Left ventricle myocardium inferior (tissue), 1 donor: ENCODE measurements at places on chromosomes 16 and 17. TPM values are rescaled to one million over a fixed set of nuclear protein-coding genes. Genes with fewer than 3 reads are reported as not detected.

DNA sequence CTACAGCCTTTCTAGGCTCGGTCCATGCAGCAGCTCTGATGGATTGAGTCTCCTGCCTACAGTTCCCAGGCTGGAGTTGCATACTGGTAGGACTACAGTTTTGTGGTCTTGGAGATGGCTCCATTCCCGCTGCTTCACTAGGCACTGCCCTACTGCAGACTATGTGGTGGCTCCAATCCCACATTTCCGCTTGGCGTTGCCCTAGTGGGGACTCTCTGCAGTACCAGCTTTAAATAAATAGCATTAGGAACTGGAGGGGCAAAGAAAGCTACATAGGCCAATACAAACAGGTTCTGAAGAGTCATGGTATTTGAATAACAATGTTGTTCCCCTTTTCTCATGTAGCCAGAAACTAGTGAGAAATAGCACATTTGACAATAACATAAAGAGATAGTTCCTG lies 5.4 kb upstream of the GOSR2 start:
- H3K36me3 ChIP-seq, result no peaks in the 10 kb centered on the region
- no peaks in the 10 kb centered on the region for H3K27me3 ChIP-seq
- no peak overlapping the region for H3K27ac ChIP-seq
- H3K4me3 ChIP-seq, result no peak overlapping the region
- H3K4me1 ChIP-seq, result peaks cover 4% of the 10 kb centered on the region

DNA sequence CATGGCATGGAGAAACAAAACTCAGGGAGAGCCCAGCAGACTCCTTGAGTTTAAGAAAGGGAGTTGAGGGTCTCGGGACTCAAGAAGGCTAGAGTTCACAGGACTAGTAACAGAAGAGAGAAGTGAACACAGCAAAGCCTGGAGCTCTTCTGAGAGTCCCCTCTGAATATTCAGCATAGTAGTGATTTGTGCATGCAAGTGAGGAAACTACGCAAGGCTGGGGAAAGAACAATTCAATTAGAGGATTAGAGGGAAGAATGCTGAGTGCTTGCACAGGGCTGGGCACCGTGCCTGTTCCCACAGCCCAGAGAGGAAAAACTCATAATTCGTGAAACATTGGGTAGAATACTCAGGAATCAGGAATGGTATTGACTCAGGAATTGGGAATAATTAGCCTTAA lies 540.0 kb upstream of the SALL1 start:
- H3K4me1 ChIP-seq, result no peaks in the 10 kb centered on the region
- DNase-seq, result no peak
- no peaks in the 10 kb centered on the region for H3K27me3 ChIP-seq
- H3K36me3 ChIP-seq, result no peaks in the 10 kb centered on the region

GRCh38 chr16:50050802-50051201 lies 15.0 kb upstream of the HEATR3 start:
- H3K36me3 ChIP-seq, result no peaks in the 10 kb centered on the region
- no peak overlapping the region for H3K4me3 ChIP-seq
- H3K27me3 ChIP-seq, result peaks cover 15% of the 10 kb centered on the region
- H3K27ac ChIP-seq, result no peak overlapping the region
- H3K4me1 ChIP-seq, result no peaks in the 10 kb centered on the region
- no peak for DNase-seq

GRCh38 chr17:57987581-57988300 lies at the start of gene VEZF1:
Gene VEZF1, minus strand, starts transcription at chr17:57988254. Its CDS starts 143 bp downstream, at chr17:57988111.
- DNase-seq, result peak; percentile 82
- H3K27me3 ChIP-seq, result no peaks in the 10 kb centered on the region
- H3K36me3 ChIP-seq, result peaks cover 5% of the 10 kb centered on the region
- H3K27ac ChIP-seq, result peak within 1 kb of the TSS; percentile 99

GRCh38 chr17:36602924-36603384 lies 1.6 kb downstream of the MRM1 start:
- H3K27ac ChIP-seq, result no peak overlapping the region
- peaks cover 37% of the 10 kb centered on the region for H3K4me1 ChIP-seq
- H3K4me3 ChIP-seq, result peak overlapping the region; percentile 89
- DNase-seq, result no peak

GRCh38 chr17:74119965-74120364 lies 83.5 kb upstream of the RPL38 start:
- H3K27me3 ChIP-seq, result peaks cover 90% of the 10 kb centered on the region
- no peak overlapping the region for H3K27ac ChIP-seq
- DNase-seq, result no peak
- H3K4me3 ChIP-seq, result no peak overlapping the region
- H3K36me3 ChIP-seq, result no peaks in the 10 kb centered on the region
- no peaks in the 10 kb centered on the region for H3K4me1 ChIP-seq

DNA sequence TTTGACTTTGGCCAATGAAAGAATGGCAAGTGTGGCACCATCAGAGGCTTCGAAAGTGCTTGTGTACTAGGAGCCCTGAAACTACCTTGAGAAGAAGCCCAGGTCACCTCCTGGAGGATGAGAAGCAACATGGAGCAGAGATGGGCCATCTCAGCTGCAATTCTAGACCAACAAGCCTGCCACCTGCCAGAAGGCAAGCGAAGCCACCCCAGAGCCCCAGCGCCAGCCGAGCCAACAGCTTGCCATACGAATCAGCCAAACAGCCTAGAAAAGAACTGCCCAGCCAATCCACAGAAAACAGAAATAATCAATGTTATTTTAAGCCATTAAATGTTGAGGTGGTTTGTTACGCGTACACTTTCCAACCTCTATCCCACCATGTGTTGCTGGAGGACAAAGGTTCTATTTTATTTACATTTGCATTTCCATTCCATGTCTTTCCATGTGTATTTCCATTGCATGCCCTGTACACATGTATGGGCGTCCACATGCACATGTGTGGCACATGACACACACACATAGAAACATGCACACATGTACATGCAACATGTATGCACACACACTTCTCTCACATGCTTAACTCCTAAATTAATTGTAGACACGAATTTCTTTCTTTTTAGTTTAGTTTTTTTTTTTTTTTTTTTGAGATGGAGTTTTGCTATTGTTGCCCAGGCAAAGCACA lies 144.3 kb upstream of the TNRC6C start:
- H3K27me3 ChIP-seq, result no peaks in the 10 kb centered on the region
- no peak overlapping the region for H3K4me3 ChIP-seq
- peaks cover 25% of the 10 kb centered on the region for H3K4me1 ChIP-seq
- H3K36me3 ChIP-seq, result no peaks in the 10 kb centered on the region
- H3K27ac ChIP-seq, result no peak overlapping the region

- H3K4me3 ChIP-seq, result no peak overlapping the region
- DNase-seq, result no peak
Measured at GRCh38 chr16:55506708-55507107, 2.2 kb upstream of the LPCAT2 start.

GRCh38 chr17:38577244-38577643 lies 28.5 kb downstream of the SRCIN1 start:
- peaks cover 24% of the 10 kb centered on the region for H3K4me1 ChIP-seq
- no peaks in the 10 kb centered on the region for H3K36me3 ChIP-seq
- DNase-seq, result no peak

- no peaks in the 10 kb centered on the region for H3K36me3 ChIP-seq
- H3K27me3 ChIP-seq, result no peaks in the 10 kb centered on the region
- H3K4me1 ChIP-seq, result no peaks in the 10 kb centered on the region
- no peak overlapping the region for H3K27ac ChIP-seq
- no peak for DNase-seq
- no peak overlapping the region for H3K4me3 ChIP-seq
Measured at GRCh38 chr17:72244956-72245355, 124.1 kb downstream of the SOX9 start.

GRCh38 chr17:79365836-79366770 lies 244.7 kb downstream of the RBFOX3 start:
- H3K4me3 ChIP-seq, result no peak overlapping the region
- no peak for DNase-seq
- H3K4me1 ChIP-seq, result no peaks in the 10 kb centered on the region
- H3K27ac ChIP-seq, result no peak overlapping the region

- H3K4me1 ChIP-seq, result peaks cover 36% of the 10 kb centered on the region
- peak overlapping the region; percentile 51 for H3K4me3 ChIP-seq
- H3K27ac ChIP-seq, result no peak overlapping the region
- no peaks in the 10 kb centered on the region for H3K36me3 ChIP-seq
- no peak for DNase-seq
Measured at GRCh38 chr17:44967026-44967906, 837 bp downstream of the C1QL1 start.

Gene CCL8
- 0.41 TPM for total RNA-seq

Gene COPZ2
- total RNA-seq, result 50.6 TPM

Gene GFER
- 23.3 TPM for total RNA-seq

Gene ZNF19
- 1.7 TPM for total RNA-seq
